ENCODE measurements at places on chromosomes 2 and 18.

DNA sequence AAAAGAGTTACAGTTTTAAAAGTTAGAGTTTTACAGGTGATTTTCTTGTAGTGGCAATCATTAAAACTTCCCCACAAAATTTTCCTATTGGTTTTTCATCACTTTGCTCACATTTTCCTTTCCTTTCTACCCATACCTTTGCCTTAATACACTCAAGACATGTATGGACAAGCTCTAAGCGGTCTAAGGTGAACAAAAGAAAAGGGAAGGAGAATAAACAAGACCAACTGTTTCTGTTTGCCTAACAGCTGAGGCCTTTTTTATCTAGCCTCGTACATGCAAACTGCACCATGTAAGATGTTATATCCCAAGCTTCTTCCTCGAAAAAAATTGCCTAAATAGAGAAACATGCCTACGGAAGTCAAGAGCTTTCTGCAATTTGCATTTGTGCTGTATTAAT is 33.9 kb upstream of the TBC1D8 start:
- DNase-seq, result no peak

GRCh38 chr18:77960791-77961410 is 711.3 kb downstream of the GALR1 start:
- DNase-seq, result no peak

- no peak for DNase-seq
Measured at GRCh38 chr18:65016631-65017371, 734.0 kb upstream of the CDH7 start.

DNA sequence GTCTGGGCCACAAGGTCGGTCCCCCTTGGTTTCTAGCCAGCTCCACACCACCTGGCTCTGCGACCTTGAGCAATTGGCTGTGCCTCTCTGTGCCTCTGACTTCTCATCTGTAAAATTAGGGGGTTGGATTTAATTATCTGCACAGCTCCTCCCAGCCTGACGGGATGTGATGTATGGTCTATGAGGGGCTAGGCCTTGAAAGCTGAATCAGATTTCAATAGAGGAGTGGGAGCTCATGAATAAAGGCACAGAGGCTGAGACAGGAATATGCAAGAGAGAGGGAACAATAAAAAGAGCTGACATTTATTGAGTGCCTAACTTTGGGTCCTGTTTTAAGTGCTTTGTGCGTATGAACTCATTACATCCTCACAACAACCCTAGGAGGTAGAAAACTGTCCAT is 104.7 kb downstream of the ALK start:
- no peak for DNase-seq

DNA sequence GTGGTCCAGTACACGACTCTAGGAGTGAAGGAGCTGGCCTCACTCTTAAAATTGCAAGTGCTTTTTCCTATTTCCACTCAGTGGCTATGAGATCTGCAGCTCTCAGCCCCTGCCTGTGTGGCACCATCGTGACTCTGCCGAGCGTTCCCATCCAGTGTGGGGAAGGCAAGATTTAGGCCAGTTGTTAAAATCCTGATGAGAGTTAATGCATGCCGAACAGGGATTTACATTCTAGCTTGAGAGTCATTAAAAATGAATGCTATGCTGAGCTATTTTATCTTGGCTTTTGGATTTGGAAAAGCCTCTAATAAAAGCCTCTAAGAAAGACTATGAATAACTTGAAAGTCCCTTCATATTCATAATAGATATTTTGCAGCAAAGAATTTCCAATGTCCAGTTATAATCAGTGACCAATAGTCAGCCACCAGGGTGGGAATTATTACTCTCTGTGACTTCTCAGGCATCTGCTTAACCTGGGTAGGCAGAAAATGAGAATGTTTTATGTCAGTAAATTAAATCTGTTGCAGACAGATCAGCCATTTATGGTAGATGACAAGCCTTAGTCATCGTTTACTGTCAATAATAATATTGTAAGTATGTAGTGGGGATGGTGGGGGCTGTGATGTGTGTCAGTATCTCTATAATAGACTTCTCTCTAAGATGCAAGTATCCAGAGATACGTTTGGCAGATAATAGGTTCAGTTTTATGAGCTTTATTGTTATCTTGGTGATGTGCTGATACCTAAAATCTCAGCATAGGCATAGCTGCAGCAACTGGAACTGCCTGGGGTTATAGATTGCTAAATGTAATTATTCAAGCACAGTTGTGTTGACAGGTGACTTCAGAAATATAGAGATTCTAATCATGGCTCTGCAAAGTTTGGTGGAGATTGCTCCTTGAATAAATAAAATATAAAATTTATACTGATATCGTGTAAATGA is 207.8 kb downstream of the SOCS6 start:
- no peak for DNase-seq
